ENCODE measurements at places on chromosomes 12 and 14.

GRCh38 chr12:92505254-92506231 lies 197.2 kb upstream of the PLEKHG7 start:
- DNase-seq = peak; percentile 31

DNA sequence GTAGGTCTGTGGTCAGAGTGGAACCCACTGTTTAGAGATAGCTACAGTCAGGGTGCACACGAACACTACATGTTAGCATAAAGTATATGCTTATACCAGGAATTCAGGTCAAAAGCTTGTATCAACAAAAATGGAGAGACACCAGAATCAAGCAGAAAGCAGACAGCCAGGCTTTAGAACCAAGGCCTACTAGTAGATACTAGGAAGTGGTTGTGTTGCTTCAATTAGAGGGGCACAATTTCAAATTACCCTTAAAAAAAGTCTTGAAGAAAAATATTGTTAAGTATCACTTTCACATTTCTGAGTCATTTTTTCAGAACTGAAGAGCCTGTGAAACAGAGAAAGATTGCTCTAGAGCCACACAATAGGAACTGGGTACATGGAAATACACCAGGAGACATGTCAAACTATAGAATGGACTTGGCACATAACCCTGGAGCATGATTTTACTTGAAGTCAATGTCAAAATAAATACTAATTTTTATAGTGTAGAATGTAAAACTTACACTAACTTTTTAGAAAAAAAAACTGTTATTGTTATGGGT lies 41.6 kb downstream of the LRRC9 start:
- DNase-seq = no peak

- no peak for DNase-seq
These were observed 506 bp downstream of the EMP1 start for GRCh38 chr12:13197032-13197431.

DNA sequence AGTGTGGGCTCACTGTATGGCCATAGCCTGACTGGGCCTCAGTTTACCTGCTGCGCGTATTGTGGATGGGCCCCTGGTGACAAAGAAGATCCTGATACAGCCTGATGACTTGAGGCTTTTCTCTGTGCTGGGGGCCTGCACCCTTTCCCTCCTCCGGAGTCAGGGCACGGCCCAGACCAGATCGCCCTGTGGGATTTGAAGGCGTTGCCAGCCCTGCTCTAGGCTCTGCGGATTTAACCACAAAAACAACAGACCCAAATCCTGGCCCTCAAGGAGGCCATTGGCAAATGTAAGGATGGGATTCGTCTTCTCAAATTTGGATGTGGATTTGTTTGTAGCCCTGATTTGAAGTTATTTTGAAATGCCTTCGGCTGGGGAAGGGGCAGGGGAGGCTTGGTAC lies 195.8 kb downstream of the TSPAN9 start:
- DNase-seq = no peak

- DNase-seq = no peak
These were observed 15.3 kb upstream of the BCL7A start for GRCh38 chr12:122006186-122006926.

GRCh38 chr12:49882248-49882850 lies 21.4 kb downstream of the FAIM2 start:
- no peak for DNase-seq

DNA sequence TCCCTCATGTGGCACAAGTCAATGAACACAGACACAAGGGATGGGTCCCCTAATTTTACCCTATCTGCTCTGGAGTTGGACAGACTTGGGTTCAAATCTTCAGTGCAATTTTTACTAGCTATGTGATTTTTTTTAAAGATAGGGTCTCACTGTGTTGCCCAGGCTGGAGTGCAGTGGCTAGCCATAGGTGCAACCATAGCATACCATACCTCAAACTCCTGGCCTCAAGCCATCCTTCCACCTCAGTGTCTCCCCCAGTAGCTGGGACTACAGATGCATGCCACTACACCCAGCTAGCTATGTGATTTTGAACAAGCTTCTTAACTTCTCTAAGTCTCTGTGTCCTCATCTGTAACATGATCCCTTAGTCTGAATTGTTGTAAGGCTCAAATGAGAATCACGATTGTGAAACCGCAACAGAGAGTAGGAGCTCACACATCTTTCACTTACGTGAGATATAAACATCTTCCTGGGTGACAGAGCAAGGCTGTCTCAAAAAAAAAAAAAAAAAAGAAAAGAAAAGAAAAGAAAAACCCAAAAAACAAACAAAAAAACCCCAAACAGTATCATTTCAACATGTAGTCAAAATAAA lies 4.7 kb downstream of the CALCOCO1 start:
- no peak for DNase-seq

DNA sequence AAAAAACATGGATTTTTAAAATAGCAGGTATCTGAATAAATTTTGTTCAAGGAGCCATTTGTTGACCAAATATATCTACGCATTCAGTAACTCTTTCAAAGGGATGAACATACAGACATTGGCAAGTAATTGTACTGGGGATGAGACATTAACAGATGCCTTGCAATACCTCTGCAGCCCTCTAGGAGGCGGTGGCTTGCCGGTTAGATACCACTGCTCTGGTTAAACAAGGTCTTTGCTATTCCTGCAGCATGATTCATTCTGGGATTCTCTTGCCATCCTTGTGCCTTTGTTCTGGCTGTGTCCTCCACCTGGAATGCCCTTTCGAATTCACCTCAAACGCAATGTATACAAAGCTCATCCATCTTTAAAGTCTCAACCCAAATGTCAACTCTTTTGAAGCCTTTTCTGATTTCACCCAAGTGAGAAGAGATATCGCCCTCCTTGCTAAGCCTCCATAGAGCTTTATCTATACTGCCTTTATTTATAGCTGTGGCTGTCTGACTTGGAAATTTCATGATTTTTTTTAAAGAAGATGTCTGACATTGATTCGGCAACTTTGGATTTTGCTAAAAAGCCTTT lies 131.0 kb upstream of the SRRM4 start:
- DNase-seq = peak; percentile 25

- DNase-seq = no peak
These were observed 22.8 kb downstream of the COX8C start for GRCh38 chr14:93369713-93370266.

DNA sequence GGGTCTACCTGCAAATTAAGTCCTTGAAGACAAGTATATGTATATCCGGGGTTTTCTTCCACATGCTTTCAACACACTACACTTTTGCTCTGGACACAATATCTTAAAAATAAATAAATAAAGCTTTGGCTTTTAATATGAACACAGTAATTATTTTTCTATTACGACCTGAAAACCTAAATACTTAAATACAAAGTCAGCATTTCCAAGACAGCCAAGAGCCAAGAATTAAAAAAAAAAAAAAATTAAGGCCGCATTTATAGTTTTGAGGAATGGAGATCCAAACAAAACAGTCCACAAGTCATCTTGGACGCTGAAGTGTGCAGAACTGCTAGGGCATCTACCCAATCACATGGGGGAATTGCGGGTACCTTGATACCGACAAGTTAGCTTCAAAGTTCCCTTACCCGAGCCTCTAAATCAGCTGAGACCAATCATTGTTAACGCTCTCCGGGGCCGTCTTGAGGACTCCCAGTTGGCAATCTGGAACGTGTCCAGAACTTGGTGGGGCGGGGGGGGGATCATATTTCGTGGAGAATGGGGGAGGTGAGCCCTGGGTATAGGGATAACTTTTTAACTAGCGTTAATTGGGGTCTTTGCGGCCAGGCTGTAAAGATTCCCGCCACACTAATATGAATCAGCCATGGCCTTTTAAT lies 731 bp upstream of the PCNX4 start:
- DNase-seq = peak; percentile 20

DNA sequence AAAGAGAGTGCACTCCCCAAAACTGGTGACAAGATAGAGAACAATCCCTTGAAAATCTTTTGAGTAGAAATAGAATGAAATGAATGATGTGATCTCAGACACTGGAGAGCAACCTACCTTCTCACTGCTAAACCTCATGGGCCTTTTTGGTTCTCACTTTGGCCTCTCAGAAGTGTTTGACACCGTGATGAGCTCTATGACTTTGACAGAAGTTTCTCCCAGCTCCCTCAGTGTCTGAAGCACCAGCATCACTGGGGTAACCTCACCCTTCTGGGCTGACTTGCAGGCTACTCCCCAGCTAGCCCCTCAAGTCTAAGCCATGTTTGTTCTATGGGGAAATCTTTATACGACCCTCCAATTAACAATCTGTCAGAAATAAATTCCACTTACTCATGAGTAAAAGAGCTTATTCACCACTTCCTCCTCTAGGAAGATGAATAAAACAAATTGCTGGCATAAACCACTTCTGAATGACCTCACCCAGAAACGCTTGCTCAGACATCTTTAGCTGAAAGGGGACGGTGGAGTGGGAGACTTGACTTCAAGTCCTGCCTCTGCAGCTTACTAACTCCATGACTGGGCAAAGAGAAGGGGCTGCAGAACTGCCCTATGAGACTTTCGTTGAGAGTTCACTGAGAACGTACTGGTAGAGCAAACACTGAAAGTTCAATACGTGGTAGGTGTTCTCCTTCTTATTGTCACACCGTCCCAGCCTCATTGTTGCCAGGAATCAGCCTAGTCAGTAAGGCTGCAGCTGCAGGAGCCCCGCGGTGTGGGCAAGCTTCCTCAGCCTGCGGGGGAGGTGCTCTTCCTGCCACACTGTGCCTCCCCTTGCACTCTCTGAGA lies 46.5 kb downstream of the ST8SIA1 start:
- peak; percentile 3 for DNase-seq

DNA sequence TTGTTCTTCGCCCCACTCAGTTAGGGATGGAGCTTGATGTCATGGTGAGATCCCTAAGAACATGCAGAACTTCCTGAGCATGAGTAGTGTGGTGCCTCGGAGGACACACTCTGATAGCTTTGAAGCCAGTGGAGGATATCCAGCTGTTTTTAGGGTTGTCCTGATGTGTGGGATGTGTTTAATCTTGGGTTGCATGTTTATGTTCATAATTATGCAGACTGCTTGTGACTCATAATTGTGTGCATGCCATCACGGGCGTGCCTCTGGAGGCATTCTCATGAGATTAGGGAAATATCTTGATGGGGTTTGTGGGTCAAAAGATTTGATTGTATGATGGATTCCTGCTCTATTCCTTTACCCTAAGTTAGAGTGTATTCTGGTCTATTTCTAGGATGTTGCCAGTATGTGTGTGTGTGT lies 267.4 kb upstream of the PELI2 start:
- DNase-seq = no peak

DNA sequence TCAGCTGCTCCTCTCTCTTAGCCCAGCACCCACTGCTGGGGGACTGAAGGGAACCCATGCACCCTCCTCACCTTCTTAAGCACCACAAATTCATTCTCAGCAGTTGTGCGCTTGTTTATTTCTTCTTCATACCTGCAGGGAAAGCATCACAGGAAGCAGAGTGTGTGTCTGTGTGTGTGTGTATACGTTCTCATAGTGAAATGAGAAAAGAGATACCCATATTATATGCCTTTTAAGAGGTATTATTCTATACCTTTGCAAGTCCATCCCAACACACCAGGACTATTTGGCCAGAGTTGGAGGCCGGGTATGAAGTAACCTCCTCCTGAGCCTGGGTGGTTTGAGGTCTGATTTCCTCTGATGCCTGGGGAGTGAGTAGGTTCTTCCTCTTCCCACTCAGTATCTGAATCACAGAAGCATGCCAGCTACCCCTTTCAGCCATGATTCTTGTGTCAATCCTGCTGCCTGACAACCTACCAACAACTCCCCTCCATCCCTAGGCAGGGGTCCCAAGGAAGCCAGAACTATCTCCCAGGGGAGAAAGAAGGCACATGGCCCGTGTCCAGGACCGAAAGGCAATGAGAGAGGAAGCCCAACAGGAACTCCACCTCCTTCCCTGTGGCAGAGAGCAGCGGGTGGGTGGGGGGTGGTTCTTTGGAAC lies 3.0 kb downstream of the KRT73 start:
- no peak for DNase-seq

DNA sequence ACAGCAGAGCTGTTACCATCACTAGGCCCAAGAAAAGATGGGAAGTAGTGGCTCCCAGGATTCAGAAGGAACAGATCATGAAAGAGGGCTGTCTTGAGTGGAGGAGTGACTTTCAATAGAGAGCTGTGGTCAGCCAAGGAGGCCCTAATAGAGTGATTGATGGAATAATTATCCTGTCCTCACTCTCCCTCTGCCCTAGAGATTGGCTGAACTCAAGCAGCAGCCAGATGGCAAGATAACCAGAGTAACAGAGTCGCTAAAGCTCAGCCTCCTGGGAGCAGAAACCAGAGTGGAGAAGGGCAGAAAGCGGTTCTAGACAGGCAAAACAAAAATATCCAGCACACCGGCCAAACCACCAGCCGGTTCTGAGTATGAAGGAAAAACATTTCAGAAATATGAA lies 23.1 kb downstream of the GMFB start:
- DNase-seq = no peak

DNA sequence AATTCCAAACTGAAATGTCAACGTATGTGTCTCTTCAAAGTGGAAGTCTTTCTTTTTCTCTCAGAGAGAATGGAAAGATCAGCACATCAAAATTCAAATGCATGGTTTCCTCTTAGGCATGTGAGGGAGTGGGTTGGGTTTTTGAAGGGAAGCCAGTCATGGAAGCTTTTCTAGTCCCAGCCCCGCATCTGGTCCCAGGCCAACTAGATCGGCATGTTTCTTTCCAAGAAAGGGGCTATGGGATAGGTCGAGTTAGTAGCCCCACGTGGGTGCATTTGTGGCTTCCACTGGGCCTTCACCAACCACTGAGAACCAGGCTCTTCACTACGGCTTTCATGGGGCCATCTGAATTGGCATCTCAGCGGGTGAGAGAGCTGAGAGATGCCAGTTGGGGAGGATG lies 6.6 kb downstream of the C1S start:
- DNase-seq = no peak

DNA sequence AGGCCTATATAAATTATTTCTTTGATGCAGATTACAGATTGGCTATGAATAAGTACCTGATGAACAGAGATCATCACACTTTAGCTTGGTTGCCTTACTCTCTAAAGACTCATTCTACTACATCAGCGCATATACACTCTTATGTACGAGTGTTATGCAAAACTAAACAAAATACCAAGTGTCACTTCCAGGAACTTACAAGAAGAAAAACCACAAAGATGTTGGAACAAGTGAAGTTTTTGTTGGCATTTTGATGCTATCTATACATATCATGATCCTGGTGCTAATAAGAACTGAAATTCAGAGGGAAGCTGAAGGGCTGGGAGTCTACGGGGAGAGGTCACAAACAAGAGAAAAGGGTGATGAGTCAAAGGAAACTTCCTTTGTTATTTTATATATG lies 47.9 kb upstream of the CERS5 start:
- no peak for DNase-seq

DNA sequence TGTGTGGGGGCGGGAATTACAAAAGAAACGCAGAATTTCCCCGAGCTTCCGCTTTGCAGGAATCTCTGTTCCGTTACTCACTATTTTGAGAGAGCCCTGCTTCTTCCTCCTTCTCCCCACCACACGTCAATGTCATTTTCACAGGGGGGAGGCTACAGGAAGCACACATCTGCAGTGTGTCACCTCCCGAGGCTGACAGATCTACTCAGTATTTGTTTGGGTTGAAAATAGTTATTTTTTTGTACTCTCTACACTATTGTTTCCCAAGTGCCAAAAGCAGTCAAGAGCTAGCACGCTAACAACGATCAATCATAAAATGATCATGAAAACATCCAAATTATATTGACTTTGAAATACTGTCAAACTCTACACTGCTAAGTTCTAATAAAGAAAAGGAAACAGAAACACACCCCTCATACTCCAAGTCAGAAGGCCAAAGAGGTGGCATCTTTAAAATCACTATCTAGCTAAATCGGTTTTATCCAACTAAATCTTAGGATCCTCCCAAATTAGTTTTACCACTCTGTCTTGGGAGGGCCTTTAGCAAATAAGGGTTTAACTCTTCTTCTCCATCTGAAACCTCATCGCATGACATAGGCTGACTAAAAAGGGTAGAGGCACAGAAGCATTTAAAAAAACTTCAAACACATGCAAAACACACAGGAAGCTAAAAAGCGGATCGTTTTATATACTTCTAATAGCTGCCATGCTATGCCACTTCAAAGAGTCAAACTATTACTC lies 51.8 kb downstream of the FOXN3 start:
- DNase-seq = peak; percentile 78

Data from activated CD4-positive, alpha-beta T cell treated with anti-CD3 and anti-CD28 coated beads, Interleukin-2, Interleukin-4, amounts not matched to agents 100 ng/mL and 50 ng/mL, durations not matched to agents 16 hours and 8 hours (primary cell).